ENCODE measurements at places on chromosomes 2 and 18.

DNA sequence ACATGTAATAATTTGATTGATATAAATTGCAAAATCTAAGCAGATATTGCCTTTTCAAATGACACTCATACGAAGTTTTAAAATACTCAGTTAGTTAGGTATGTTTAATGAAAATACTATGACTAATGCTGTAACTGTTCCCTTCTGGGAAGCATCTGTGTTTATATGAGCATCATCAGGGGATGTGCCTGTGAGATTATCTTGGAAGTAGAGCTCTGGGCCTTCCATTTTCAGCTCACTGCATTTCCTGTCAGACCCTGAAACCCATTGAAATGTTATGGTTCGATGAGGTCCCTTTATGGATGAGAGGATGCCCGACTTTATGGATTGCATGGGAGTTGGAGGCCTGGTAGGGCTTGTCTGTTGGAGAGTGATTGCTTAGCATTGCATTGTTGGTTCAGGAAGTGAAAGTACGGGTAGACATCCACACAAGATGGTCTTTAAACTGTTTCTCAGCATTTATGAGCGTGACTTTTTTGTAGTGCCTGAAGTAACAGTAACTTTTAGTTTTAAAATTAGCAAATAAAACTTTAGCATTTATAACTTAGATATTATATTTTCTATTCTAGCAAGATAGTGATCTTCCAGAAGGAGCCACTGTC is 28.7 kb downstream of the ELP2 start:
- DNase-seq = no peak

DNA sequence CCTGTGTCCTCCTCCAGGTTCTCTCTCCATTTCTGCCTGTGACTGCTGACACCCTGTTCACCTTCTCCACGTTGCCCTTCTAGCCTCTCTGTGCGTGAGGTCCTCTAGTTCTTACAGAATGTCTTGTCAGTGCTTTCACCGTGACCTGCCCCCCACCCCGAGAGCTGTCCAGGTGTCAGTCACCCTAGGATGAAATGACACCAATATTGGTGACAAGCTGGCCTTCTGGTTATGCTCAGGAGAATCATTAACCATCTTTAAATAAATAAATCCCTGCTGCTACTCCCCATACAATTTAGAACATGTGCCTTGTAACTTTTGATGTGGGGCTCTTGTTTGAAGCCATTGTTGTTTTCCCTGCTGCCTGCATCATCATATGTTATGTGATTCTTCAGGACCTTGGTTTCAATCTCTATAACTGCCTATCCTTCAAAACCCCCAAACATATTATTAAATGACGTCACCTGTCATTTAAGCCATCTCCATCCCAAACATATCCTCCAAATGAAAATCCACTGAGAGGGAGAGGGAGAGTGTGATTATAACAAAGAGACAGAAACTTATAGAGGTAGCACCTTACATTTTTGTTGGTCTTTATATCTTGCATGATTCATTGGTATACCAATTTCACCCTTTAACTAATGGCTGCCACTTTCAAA is 496.3 kb downstream of the PARD3B start:
- no peak for DNase-seq

- DNase-seq = no peak
These were observed 474.9 kb downstream of the NRXN1 start for GRCh38 chr2:50556934-50557575.

GRCh38 chr18:40380686-40381439 is 1574.2 kb upstream of the PIK3C3 start:
- DNase-seq = no peak

All from NCI-H1417 (cell line).